ENCODE measurements at places on chromosomes 2 and 18. TPM values are rescaled to one million over a fixed set of nuclear protein-coding genes. Genes with fewer than 3 reads are reported as not detected.
A peak's percentile ranks its signal among the peaks of the same experiment; 100 is the strongest.

DNA sequence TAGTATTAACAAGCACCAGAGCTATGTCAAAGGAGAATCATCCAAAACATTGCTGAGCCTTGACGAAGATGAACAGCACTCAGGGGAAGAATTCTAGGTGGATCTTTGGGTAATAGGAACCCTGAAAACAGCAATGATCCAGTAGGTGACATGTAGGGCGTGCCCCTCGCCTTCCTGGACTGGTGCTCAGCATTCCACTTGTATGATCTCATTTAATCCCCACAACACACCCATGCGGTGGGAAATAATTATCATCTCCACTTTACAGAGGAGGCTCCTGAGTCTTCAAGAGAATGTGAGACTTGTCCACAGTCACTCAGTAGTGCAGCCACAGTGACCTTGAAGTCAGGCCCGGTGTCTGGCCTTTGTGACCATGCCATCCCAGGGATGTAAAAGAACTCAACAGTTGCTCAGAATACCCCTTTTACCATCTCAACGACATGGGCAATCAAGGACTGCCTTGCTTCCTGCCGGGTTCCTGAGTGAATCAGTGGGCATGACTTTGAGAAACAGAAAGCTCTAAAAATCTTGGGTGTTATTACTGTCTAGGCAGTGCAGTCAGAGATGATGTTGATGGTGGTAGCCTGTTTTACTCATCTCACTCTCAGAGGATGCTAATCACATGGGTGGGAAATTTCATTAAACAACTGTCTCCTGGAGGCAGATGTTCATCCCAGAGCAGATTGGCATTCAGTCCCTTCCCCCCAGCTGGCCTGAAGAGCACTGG, 161.6 kb downstream of the BCL11A start:
- DNase-seq: no peak

DNA sequence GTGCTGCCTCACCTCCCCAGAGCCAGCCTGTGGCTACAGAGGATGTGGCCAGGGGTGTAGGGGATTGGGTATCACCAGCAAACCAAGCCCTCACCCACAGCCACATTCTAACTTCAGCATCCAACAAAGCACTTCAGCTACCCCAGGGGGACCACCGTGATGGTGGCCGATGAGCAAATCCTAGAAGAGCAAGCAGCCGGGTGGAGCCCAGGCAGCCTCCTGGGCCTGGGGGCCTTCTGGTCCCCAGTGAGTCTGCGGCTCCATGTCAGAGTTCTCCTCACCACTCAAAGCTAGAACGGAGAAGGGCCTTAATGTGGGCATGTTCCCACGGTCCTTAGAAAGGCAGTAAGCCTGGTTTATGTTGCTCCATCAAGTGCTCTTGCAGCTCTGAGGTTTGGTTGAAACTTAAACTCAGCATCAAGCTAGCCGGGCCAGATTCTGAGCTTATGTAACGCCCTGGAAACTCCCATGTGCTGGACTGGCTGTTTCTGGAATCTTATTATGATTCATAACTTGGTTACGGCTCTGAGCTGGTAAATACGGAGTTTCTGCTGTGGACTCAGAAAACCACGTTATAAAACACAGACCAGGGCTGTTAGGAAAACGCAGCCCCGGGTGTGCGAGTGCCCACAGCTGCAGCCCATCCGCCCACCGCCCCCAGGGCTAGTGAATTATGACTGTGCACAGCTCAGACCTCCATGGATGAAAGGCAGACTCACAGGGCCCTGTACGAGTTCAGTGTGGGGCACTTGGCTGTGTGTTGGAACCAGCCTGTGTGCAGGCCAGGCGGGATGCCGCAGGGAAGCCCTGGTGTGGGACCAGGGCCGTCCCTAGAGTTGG, 99.8 kb downstream of the SEPTIN10 start:
- no peak for DNase-seq

Gene TRIM43B
- polyA plus RNA-seq: 0.24 TPM

DNA sequence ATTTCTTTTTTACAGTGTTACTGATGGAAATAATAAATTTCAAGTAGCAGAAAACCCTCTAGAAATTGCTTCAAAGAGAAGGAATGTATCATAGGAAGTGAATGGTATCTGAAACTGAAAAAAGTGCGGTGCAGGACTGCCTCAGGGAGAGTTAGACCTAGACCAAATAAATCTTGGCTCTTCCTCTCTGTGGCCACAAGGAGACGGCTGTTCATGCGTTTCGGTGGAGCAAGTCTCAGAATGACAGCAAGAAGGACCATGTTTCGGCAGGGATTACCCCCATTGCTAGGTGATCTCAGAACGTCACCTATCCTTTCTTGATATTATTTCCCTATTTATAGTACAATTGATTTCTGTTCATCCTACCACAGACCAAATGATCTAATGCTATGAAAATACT, 522.3 kb downstream of the SOX11 start:
- no peak for DNase-seq

DNA sequence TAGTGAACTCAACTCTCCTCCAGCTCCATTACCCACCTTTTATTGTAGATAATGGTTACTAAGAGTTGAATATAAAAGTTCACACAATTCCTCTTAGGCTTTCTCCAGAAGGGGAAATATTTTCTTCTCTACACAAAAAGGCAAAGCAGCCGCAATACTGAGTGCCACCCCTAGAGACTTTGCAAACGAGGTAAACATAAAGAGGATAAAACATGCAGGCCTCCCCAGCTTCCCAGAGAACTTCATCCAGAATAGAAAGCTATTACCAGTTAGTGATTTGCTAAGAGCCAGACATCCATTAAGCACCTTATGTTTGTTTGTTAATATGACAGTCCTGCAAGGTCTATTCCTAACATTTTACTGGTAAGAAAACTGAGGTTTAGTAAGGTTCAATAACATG, 17.4 kb downstream of the ZNF521 start:
- DNase-seq: no peak

- no peak for DNase-seq
These were observed 31.7 kb upstream of the MAP4K3 start for GRCh38 chr2:39468579-39469451.

Gene VSNL1
- 3.8 TPM for polyA plus RNA-seq

Gene CPLX4
- 0.26 TPM for polyA plus RNA-seq

DNA sequence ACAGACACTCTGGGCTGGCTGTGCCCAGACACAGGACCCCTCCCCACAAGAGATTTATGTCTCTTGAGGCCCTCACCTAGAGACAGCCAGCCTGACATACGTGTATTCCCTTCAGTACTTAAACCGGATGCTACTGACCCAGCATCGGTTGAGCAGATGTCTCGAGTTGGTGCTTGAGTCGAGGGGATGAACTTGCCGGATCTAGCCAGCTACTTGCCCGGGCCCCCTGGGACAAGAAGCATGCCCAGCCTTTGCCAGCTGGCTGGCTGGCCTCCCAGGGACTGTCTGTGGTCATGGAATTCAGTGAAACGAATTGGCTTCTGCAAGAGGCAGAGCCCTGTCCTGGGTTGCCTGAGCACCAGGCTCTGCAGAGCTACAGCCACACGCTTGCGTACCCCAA, 36.0 kb downstream of the DNMT3A start:
- no peak for DNase-seq

DNA sequence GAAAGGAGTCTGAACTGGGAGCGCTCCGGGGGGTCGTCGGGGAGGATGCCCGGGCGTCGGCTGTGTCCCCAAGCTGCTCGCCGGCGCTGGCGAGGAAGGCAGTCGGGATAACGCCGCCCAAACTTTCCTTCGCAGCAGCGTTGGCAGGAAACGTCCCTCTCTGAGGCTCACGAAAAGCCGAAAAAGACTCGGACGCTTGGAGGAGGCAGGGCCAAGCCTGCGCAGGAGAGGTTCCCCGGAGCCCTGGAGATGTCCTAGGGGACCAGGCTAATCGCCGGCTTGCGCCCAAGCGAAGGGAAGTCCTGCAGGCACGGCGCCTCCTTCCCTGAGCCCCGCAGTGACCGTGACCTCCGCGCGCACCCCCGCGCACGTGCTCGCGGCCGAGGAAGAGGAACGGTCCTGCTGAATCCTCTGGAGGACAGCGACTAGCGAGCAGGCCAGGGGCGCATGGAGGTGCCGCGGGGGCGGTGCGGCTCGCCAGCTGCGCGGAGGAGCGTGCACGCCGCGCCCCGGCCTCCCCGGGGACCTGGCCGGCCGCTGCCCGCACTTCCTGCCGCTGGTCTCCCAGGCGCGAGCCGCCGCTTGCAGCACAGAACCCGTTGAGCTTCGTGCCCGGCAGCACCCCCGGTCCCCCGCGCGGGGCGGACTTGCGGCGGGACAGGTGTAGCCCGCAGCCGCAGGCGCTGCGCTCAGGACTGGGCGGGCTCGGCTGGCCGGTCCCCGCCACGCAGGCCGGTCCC, at the start of gene SH3RF3:
Gene SH3RF3, plus strand, starts transcription at position 590 of the 740 bp plus-strand sequence.
- no peak for DNase-seq

DNA sequence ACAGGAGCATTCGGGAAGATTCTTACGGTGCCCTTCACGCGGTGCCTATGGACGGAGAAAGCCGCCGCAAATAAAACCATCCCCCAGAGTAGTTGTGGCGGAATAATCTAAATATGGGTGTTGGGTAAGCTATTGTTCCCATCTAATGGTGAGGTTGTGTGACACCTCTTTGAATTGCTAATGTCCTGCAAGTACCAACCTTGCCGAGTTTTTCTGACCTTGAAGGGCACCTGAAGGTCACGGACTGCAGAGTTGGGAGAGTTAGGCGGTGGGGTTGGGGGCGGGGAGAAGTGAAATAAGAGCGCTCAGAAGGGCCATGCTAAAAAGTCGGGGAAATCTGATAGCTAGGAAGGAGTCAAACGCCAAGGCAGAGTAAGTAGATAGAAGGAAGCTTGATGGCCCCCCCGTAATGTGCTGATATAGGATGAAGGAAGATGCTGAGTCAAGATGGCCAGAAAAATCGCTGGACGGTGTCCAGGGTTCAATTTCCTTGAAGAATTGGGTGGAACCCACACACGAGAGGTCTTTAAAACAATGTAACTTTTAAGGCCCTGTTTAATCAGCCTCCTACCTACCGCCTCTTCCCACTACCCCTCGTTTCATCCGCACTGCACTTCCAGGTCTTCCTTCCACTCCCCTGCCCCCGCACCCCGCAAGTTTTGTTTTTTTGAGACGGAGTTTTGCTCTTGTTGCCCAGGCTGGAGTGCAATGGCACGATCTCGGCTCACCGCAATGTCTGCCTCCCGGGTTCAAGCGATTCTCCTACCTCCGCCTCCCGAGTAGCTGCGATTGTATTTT, 600 bp downstream of the KATNAL2 start:
- peak; percentile 47 for DNase-seq

DNA sequence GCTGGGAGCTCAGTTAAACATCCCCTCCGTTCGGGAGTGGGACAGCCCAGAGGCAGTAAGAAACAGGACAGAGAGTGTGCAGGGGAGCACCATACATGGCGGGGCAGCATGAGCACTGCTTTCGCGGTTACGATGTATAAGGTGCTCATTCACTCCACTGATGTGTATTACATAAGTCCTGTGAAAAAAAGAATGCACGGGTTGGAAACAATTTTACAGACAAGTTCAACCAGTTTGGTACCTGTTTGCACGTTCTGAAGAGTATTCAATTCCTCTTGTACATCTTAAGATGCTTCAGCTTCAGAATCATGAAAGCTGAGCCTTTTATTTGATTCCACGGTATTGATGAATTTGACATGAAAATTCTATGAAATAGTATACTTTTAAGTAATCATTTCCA, 97.8 kb upstream of the NETO1 start:
- DNase-seq: no peak

Gene INHBB
- polyA plus RNA-seq: not detected

DNA sequence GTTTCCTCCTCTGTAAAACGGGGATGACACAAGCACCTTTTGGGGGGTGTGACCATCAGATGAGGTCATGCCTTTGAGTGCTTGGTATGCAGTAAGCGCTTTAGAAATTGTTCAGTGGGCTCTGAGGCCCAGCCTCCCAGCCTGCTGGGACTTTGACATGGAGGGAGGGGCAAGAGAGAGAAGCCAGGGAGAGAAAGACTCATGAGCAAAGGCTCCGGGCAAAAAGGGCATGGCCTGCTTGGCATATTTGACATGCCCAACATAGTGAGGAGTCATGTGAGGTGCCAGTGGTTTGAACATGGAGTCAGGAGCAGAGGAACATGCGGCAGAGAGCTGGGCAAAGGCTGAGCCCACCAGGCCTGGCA, 14.0 kb downstream of the TNS1 start:
- DNase-seq: no peak

DNA sequence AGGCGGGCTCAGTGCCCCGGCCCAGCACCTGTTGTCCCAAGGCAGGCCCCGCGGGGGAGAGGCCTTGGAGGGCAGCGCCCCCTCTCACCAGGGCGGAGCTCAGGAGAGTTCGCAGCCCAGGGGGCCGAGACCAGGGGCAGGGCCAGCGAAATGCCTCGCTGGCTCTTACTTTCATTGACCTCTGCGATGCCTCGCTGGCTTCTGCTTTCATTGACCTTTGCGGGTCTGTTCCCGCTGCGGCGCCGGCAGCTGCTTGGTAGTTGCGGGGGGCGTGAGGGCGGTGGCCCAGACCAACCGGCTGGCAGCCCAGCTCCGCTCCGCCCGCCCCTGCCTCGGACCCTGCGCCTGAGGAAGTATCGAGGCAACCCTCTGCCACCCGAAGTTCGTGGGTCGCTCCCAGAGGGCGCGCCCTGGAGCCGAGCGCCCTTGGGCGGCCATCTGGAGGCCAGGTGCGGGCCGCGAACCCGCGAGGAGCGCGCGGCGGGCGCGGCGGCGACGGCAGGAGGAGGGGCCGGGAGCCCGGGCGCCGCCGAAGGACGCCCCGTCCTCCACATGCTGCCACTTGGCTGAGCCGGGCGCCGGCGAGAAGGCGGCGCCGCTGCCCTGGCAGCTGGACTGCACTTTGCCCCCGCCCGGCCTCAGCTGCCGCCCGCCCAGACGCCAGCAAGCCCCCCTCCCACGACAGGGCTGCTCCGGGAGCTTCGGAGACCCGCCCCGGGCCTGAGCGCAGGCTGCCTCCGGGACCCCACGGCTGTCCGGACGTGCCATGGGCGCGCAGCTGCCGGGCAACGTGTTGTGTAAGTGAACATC, 118.0 kb upstream of the MSTN start:
- peak; percentile 38 for DNase-seq

- DNase-seq: no peak
These were observed 151.3 kb downstream of the NEDD4L start for GRCh38 chr18:58195278-58195765.

- no peak for DNase-seq
These were observed 81.4 kb downstream of the CABYR start for GRCh38 chr18:24220318-24220688.

Gene CTAGE1
- polyA plus RNA-seq: 0.03 TPM

Gene KCNJ3
- polyA plus RNA-seq: 7.6 TPM

Gene TMEM37
- 49.4 TPM for polyA plus RNA-seq
